ENCODE measurements at places on chromosomes 7 and 10.

GRCh38 chr7:16891874-16892643, 10.3 kb upstream of the AGR3 start:
- no peak for DNase-seq

DNA sequence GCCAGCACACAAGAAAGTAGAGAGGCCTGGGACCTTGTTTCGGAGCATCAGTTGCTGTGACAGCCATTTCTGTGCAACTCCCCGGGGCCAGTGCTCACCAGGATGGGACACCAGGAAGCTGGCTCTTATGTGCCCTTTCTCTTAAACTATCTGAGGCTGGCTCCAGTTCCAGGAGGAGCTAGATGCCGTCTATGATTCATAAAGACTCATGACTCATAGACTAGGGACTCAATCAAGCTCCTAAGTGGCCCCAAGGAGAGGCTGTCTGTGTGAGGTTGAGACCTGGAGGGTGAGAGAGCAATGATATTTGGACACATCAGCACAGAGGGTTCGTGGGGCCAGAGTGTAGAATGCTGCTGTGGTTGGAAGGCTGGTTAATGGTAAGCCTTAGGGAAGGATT, 580.1 kb downstream of the CCSER2 start:
- DNase-seq = no peak

DNA sequence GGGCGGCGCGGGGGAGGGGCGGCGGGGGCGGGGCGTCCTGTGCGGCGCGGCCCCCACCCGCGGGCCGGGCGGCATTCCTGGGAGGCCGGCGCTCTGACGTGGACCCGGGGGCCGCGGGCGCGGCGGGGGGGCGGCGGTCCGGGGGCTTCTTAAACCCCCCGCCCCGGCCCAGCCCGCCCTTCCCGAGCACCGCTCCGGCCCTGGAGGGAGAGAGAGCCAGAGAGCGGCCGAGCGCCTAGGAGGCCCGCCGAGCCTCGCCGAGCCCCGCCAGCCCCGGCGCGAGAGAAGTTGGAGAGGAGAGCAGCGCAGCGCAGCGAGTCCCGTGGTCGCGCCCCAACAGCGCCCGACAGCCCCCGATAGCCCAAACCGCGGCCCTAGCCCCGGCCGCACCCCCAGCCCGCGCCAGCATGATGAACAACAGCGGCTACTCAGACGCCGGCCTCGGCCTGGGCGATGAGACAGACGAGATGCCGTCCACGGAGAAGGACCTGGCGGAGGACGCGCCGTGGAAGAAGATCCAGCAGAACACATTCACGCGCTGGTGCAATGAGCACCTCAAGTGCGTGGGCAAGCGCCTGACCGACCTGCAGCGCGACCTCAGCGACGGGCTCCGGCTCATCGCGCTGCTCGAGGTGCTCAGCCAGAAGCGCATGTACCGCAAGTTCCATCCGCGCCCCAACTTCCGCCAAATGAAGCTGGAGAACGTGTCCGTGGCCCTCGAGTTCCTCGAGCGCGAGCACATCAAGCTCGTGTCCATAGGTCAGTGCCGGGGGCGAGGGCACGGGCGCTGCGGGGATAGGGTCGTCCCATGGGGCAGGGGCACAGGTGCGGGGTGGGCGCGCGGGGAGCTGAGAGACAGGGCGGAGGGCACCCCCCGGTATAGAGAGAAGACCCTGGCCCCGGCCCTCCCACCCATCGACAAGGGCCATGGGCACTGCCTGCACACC, at the start of gene FLNC:
FLNC (plus strand) TSS at position 176 of the 947 bp plus-strand sequence; CDS start at position 408, 232 bp downstream.
- peak; percentile 80 for DNase-seq

DNA sequence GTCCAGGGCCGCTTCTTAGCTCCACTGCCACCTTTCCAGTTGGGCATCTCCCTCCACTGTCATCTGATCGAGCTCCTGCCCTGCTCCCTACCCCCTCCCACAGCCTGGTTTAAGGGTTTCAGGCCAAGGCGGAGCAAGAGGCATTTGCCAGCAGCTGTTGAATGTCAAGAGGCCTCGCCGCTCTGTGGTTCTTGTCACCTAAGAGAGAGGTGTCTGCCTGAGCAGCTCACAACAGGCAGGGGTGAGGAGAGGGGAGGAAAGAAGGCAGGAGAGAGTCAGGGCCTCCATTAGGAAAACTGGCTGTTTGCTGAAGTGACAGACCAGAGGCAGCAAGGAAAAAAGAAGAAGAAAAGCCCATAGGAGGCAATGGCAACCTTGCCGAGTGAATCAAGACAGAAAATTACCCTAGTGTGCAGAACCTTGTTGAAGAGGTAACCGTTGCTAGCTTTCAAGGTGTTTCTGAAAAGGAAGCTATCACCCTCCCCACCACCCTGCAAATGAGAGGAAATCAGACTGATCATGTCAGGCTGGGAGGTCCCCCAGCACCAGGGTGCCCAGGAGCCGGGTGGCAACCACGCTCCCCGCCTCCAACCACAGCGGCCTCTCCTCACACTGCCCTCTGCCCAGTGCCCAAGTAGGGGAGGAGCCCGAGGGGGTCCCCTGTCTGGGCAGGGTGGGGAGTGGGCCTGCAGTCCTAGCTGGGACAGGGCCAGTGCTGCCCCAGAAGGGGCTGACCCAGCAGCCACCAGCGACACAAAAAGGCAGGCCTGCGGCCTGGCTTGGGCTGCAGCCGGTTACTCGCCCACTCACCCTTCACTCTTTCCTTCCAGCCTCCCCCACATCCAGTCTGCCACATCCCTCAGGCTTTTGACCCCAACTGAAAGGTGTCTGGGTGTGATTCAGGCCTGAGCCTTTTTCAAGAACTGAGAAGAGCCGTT, 7.1 kb downstream of the GATA3 start:
- DNase-seq = peak; percentile 81

GRCh38 chr7:116258734-116259133, 48.4 kb downstream of the TES start:
- no peak for DNase-seq

DNA sequence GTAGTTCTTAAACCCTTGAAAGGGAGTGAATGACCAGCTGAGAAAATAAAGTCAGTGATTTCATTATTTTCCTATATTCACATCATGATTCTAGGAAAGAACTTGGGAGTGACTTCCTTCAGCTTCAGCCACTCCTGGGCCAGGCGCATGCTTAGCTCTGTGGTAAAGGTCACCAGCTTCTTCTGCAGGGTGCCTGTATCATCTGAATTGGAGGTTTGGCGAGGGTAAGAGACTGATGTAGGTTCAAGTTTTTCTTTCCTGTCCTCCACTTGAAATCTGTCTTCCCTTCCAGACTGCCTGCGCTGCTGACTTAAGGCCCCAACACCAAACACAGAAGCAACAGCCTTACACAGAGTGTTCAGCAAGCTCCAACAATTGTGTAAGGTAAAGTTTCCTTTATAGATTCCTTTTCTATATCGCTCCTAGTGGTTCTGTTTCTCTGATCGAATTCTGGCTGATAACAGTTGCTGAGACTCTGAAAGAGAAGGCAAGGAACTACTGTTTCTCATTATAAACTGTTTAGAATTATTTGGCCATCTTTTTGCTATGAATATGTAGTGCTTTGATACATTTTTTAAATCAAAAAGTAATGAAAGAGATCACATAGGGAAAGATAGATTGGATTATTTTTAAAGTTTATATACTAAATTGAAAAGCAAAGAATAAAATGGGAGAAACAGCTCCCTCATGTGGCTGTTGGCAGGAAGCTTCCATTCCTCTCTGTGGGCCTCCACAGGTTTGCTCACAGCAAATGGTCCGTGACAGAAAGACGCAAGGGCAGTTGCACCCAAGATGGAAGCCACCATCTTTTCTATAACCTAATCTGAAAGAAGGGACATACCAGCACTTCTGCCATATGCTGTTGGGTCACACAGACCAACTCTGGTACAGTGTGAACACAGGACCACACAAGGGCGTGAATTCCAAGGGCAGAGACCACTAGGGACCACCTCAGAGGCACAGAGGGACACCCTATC, 14.0 kb downstream of the GATAD1 start:
- DNase-seq = no peak

GRCh38 chr7:28685644-28686417, 272.3 kb downstream of the TRIL start:
- peak; percentile 99 for DNase-seq

GRCh38 chr10:75531571-75532031, 100.2 kb downstream of the LRMDA start:
- DNase-seq = no peak

Data from islet precursor cell (in vitro differentiated cells).